ENCODE measurements at places on chromosomes 1 and 21.
A peak's percentile ranks its signal among the peaks of the same experiment; 100 is the strongest.

GRCh38 chr1:88529581-88529980 lies 154.5 kb upstream of the PKN2 start:
- no peak for DNase-seq

- DNase-seq, result no peak
These were observed 7.3 kb upstream of the TMEM51 start for GRCh38 chr1:15146142-15146680.

- no peak for DNase-seq
These were observed 151.3 kb upstream of the COL6A1 start for GRCh38 chr21:45830221-45830640.

DNA sequence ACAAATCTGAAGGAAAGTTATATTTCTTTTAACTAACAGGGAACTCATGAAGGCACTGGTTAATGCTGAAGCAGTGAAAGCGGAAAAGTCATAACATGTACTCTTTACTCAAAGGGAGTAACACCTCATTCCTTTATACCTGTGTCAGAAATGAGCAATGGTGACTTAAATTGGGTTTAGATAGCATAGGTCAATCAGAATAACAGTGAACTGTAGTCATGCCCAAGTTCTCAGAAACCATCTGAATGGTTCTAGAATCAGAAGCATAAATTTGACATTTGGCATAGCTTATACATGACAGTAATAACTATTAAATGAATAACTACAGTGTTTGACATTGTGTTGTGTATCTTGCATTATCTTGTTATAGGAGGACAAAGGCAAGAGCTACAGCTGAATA lies 382.0 kb downstream of the NUF2 start:
- no peak for DNase-seq

GRCh38 chr1:230643908-230644307 lies 1.6 kb downstream of the COG2 start:
- peak; percentile 14 for DNase-seq

DNA sequence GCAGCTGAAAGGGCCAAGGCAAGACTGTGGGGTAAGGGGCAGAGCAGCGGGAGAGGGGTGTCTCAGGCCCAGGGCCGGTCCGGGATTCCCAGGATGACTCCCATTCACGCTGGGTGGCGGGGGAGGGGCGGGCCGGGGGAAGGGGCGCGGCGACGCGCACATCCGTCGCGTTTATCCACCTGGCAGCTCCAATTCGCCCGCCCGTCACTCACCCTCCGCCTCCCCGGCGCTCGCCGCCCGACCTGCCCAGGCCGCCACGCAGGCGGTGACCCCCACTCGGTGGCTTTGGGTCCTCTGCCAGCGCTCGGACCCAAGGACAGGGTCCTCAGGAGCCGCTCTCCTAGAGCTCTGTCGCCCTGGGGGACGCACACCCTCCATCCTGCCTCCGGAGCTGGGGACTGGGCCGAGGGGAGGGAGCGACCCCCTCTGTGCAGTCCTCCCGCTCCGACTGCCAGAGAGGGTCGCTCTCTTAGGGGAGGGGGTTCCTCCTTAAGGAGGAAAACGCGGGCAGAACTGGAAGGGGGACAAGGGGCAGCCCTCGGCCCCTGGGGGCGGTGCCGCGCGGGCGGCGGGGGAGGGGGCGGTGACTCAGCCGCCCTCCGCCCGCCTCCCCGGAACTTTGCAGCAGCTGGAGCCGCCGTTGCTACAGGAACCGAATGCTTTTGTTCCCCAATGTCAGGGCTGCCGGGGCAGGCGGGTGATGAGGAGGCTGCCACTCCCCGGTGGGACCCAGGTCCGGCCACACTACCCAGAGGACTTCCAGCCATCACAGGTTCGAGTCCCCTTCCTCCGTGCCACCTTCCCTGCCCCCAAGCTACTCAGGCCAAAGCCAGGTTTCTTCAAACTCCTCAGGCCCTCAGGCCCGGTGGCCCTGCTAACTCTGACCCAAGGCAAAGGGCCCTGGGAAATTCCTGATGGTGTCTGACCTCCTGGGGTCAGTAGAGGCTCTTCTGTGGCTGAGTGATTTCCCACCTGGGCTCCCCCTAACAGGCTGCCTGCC lies 3.4 kb downstream of the ADGRB2 start:
- peak; percentile 55 for DNase-seq

GRCh38 chr21:42830456-42831455 lies 48.6 kb downstream of the WDR4 start:
- DNase-seq, result no peak

- DNase-seq, result peak; percentile 46
These were observed 10.8 kb downstream of the SLC45A3 start for GRCh38 chr1:205669341-205670149.

All from A172 (cell line).